ENCODE measurements at places on chromosomes 5 and 9. TPM values are rescaled to one million over a fixed set of nuclear protein-coding genes. Genes with fewer than 3 reads are reported as not detected.

ERAP2 gene
- total RNA-seq = 19.1 TPM

ARL14EPL gene
- total RNA-seq = not detected

NUTM2F gene
- total RNA-seq = not detected

PCDHB6 gene
- total RNA-seq = 0.67 TPM

ALDOB gene
- not detected for total RNA-seq

ITK gene
- total RNA-seq = not detected

UNC5A gene
- 1.1 TPM for total RNA-seq

All from kidney epithelial cell (primary cell).